Nucleus accumbens (tissue), 56 donors: ENCODE measurements at places on chromosomes 3 and 15.
A peak's percentile ranks its signal among the peaks of the same experiment; 100 is the strongest.

DNA sequence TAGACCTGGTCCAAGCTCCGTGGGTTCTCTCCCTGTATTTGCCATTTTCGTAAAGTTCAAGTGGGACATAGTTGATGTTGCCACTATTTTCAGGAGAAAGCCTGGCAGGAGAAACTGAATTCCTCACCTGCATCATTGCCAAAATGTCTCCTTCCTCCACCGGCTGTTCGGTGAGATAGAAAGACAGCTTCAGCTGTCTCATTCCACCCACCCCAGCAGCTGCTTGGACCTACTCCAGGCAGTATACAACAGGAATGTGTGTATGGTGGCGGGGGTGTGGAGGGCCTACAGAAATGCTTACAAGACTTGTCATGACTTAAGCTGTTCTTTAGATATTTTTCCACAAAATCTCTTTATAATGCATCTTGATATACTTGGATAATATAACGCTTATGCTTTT lies 132.7 kb upstream of the RAP2B start:
- no peak for DNase-seq

DNA sequence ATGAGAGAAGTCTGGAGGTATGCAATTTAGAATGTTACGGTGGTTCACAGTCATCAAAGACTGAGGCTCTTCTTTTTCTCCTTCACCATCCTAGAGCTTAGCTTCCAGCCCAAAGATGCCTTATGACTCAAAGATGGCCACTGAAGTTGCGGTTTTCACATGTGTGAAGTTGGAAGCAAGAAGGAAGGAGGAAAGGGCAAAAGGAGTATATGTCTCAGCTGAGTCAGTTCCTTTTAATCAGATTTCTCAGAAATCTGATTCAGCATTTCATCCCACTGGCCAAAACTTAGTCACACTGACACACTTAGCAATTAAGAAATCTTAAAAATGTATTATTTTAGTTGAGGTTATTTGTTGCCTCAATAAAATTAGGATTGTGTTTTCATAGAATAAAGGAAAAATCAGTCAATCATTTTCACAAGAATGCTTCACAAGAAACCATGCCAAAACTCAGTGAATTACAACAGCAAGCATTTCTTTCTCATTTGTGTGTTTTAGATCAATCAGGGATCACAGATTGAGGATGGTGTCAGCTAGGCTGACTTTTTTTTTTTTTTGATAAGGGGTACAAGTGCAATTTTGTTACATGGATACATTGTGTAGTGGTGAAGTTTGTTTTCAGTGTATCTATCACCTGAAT lies 211.1 kb upstream of the GADL1 start:
- no peak for DNase-seq

DNA sequence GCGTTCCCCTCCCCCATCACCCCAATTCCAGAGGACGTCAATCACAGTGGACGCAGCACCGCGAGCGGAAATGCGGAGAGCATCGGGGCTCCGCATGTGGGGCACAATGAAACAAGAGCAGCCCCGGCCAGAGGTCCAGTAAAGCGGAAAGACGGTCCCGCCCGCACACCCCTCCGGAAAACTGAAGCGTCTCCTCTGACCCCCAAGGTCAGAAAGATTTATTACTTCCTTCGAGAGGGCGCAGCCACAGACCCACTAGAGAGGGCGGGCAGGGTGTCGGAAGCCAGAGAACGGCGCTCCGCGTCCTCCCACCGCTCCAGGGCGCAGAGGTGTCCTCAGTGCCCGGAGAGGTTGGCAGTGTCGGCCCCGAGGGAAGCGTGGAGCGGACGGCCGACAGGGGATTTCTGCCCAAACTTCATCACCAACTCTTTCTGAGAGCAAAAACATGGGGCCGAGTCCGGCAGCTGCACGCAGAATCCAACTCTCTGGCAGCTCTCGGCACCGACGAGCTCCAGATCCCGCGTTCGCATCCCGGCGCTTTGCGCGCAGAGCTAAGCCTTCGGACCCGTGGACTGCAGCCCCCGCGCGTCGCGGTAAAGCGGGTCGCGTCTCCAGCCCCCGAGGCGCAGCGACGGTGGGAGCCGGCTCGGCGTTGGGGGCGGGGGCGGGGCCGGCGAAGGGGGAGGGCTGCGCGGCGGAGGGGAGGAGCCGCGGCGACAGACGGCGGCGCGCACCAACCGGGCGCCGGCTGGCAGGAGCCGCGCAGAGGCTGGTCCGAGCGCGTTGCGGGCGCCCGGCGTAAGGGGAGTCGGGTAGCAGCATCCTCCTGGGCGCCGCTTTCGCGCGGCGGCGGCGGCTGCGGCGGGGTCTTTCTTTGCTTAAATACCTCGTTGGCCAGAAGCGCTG lies at the start of gene CHST2:
TSS of gene CHST2 (plus strand) at position 763 of the 906 bp plus-strand sequence. CDS start 1,046 bp downstream, outside the sequence.
- peak; percentile 48 for DNase-seq

GRCh38 chr3:33099109-33099645 lies 2.2 kb upstream of the GLB1 start:
- DNase-seq, result no peak
